Activated CD8-positive, alpha-beta T cell treated with anti-CD3 and anti-CD28 coated beads, Interleukin-2, amount 10 ng/mL, durations not matched to agents 7 days and 5 days (primary cell): ENCODE measurements at places on chromosomes 5 and 9. TPM values are rescaled to one million over a fixed set of nuclear protein-coding genes. Genes with fewer than 3 reads are reported as not detected.

GRCh38 chr9:109971226-109971625, 191.2 kb downstream of the PALM2AKAP2 start:
- no peak overlapping the region for H3K27ac ChIP-seq
- peaks cover 3% of the 10 kb centered on the region for H3K36me3 ChIP-seq
- peaks cover 51% of the 10 kb centered on the region for H3K4me1 ChIP-seq
- no peak overlapping the region for H3K4me3 ChIP-seq
- peaks cover 7% of the 10 kb centered on the region for H3K27me3 ChIP-seq

DNA sequence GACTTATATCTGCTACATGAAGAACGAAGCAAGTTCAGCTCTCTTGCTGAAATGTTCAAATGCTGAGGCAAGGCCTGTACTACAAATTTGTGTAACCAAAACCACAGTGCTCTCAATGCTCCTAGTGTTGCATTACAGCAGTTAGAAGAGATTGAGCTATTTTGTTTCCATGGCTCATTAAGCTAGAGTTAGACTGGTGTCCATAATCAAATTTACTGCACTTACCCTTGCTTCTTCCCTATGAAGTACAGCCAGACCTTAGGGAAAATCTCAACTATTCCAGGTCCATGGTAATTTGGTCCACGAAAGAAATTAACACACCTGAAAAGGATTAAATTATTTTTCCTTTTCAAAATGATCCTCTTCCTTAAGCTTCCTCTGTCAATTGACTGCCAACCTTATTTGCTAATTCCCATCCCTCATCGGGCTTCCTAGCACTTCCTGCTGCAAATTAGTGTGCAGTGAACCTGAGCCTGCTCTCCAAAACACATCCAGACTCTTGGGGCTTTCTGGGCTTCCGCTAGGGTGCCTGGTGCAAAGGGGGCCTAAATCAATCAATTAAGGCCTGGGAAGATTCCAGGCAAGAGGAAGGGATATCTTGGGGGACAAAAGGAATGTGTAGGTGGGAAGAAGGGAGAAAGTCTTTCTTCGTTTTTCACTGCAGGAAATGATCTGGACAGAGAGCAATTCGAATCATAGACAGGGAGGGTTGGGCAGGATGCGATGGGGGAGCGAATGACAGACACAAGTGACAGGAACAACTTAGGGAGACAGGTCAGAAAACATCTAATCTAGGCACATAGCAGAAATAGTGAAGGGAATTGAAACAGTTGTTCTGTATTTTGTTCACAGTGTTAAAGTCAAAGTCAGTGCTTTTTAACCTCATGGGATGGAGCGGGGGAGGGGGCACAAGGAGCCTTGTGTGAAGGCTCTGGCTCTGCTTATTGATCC, 542.4 kb downstream of the RAB3C start:
- no peaks in the 10 kb centered on the region for H3K27me3 ChIP-seq
- H3K4me1 ChIP-seq: peaks cover 13% of the 10 kb centered on the region
- no peak overlapping the region for H3K27ac ChIP-seq
- H3K36me3 ChIP-seq: peaks cover 14% of the 10 kb centered on the region

DNA sequence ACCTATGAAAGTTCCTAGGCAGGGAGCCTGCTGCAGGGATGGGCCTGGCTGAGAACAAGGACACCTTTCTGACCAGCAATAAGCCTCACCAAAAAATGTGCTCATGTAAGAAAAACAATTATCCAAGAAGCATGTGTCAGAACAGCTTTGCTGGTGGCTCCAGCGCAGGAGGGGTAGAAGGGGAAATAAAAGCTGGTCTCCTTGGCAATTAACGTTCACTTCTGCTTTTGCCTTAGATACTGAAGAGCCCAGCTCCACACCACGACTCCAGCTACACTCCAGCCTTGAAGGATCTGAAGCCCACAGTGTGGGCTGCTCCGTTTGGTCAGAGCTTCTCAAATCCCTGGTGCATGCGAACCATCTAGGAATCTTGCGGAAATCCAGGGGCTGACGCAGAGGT, 107.6 kb upstream of the PHYKPL start:
- no peak for DNase-seq
- H3K27me3 ChIP-seq: no peaks in the 10 kb centered on the region
- no peak overlapping the region for H3K4me3 ChIP-seq
- no peak overlapping the region for H3K27ac ChIP-seq

- H3K27me3 ChIP-seq: peaks cover 7% of the 10 kb centered on the region
- H3K4me1 ChIP-seq: peaks cover 6% of the 10 kb centered on the region
- no peak overlapping the region for H3K4me3 ChIP-seq
- DNase-seq: no peak
These were observed 89.7 kb upstream of the NR4A3 start for GRCh38 chr9:99731950-99732349.

DNA sequence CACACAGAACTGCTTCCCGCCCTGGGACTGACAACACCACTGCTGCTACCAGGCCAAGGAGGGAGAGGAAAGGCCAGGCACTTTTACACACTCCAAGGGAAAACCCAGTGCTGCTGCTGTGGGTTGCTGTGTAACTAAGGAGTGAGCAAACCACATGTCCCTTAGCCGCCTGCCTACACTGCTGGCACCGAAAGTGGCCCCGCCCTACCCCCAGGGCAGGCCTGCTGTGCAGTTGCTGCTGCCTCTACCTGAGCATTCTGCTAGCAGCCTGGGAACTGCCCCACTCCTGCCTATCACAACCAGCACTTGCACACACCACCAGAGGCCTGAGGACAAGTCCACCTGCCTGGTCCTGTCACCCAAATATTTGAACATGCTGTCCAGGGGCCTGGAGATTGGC, 740.9 kb downstream of the DTWD2 start:
- H3K4me1 ChIP-seq: peaks cover 3% of the 10 kb centered on the region
- no peak overlapping the region for H3K4me3 ChIP-seq
- no peak overlapping the region for H3K27ac ChIP-seq

DNA sequence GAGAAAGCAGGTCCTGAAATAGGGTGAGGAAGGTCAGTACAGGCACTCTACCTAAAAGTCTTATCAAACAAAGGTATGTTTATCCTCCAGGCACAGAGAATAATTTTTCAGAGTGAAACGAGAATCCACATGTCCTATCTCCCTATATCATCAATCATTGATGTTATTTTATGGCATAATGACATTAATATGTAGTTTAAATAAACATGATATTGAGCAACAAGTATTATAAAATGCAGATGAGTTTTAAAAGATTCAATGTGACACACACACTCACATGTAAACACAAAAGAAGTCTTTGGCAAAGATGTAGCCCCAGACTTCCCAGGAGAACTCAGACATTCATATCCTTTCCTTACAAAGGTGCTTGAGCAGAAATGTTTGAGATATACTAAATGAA, 389.1 kb downstream of the ADGRV1 start:
- H3K27ac ChIP-seq: no peak overlapping the region
- peaks cover 11% of the 10 kb centered on the region for H3K27me3 ChIP-seq
- no peak for DNase-seq
- H3K4me1 ChIP-seq: no peaks in the 10 kb centered on the region
- no peaks in the 10 kb centered on the region for H3K36me3 ChIP-seq

NPR3 gene
- not detected for total RNA-seq

LRRC70 gene
- total RNA-seq: 0.97 TPM

NACC2 gene
- total RNA-seq: 6.4 TPM

- peak overlapping the region; percentile 29 for H3K4me3 ChIP-seq
- peak; percentile 59 for DNase-seq
- peak overlapping the region; percentile 88 for H3K27ac ChIP-seq
- H3K36me3 ChIP-seq: peaks cover 94% of the 10 kb centered on the region
- H3K27me3 ChIP-seq: no peaks in the 10 kb centered on the region
These were observed 21.3 kb downstream of the AKNA start for GRCh38 chr9:114366334-114367128.

CBY3 gene
- not detected for total RNA-seq

DNA sequence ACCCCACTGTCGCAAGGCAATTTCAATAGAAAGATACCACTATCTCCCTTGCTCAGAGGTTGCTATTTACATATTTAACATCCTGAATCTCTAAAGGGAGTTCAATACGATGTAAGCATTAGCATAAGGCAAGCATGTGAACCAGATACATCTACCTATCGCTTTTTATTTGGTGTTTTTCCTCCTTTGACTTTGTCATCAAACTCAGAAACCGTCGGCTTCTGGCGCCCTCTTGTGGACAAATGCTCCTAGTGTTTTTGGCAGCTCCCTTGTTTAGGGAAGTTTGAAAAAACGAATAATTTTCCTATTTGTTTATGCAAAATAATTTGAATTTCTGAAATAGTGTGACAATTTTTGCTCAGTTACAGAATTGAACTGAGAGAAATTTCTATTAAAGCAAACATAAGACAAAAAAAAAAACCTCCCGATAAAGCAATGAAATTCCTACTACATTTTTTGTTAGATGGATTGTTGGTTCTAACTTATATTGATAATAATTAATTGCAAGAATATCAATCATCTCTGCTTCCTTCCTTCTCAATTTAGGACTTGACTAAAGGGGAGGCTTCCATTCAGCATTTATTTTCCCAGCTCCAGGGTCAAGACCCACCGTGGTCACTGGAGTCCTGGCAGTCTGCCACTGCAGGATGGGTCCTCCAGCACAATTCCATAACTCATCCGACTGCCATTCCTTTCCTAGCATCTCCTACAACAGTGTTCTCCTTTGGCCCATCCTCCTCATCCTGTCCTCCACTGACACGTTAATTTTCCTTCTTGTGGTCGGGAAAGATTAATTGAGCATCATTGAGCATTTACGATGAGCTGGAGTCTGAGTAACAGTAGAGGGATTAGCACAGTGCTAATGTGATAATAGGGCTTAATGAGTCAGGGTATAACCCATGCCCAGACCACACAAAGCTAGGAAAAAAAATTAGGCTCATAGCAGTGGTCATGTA, 131.8 kb upstream of the CHD1 start:
- H3K4me1 ChIP-seq: no peaks in the 10 kb centered on the region
- peaks cover 5% of the 10 kb centered on the region for H3K27me3 ChIP-seq

DNA sequence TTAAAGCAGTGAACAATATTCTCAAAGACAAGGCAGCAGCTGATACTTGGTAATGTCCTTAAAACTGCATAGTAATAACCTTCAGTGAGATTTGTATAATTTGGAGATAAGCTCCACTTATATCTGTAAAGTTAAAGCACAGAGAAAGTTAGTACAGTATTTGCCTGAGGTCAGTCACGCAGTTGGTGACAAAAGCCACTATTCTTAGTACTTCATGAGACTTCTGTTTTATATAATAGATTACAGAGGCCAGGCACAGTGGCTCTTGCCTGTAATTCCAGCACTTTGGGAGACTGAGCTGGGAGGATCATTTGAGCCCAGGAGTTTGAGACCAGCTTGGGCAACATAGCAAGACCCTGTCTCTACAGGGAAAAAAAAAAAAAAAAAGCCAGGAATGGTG, 266.4 kb upstream of the DMRT1 start:
- no peak overlapping the region for H3K27ac ChIP-seq
- H3K27me3 ChIP-seq: peaks cover 5% of the 10 kb centered on the region
- H3K4me3 ChIP-seq: no peak overlapping the region
- no peaks in the 10 kb centered on the region for H3K36me3 ChIP-seq
- H3K4me1 ChIP-seq: no peaks in the 10 kb centered on the region

DNA sequence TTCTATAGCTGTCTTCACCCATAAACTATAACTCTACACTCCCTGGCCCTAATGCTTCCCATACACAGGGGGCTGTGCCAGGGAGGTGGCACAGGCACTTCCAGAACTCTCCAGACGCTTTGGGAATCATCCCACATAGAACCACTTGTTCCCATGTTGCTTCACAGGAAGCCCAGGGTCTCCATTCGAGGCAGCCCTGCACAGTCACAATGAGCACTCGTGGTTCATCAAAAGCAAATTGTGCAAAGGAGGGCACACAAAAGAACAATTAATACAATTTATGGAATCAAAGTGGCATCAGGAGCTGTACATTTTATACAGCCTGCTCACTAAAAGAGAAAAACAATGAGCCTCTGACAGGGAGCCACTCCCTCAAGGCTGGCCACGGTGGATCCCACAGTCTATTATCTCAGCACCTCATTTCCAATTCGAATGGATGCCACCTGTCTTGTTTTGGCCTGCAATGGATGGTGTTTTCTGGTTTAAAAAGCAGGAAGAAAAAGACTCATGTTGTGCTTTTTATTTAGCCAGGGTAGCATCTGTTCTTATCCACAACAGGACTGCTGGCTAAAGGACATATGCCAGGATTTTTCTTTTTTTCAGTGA, 354.8 kb downstream of the ENC1 start:
- peaks cover 2% of the 10 kb centered on the region for H3K27me3 ChIP-seq
- H3K27ac ChIP-seq: no peak overlapping the region
- H3K4me3 ChIP-seq: no peak overlapping the region
- H3K36me3 ChIP-seq: no peaks in the 10 kb centered on the region

PRSS3 gene
- not detected for total RNA-seq

SARDH gene
- total RNA-seq: 3.4 TPM

DNA sequence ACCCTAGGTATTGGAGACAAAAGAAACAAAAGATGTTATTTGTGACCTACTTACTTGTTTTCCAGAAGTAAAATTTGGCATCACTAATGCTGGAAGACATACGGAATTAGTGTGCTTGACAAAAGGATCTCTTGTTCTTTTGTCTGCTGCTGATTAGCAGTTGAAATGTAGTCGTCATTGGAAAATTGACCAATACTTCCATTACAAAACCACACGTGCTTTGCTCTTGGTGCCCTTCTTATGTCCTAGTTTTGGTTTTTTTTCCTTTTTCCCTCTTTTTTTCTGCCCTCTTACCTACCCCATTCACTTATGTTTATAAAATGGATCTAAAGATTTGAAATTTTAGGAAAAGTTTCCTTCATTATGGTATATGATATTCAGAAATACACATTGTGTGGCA, 197.4 kb downstream of the FER start:
- no peak for DNase-seq
- no peak overlapping the region for H3K4me3 ChIP-seq
- H3K36me3 ChIP-seq: no peaks in the 10 kb centered on the region
- no peak overlapping the region for H3K27ac ChIP-seq

TIGD6 gene
- total RNA-seq: 1.1 TPM
